ENCODE measurements at places on chromosomes 7 and 10.

DNA sequence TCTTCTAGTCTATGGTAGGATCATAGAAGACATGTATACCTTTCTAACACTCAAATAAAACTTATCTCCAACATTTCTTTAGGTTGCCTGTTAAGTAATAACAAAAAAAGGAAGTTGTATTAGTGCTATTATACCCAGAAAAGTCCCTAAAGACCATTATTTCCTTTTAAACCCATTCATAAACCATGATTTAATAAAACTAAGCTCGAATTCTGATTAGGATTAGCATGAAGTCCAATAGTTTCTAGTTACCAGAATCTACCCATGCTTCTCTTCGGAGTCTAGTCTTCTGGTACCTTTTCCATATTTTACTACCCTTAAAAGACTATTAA lies 62.7 kb downstream of the USP6NL start:
- DNase-seq: no peak

- no peak for DNase-seq
Observed at GRCh38 chr7:81260152-81260551, 341.3 kb upstream of the SEMA3C start.

- no peak for DNase-seq
Observed at GRCh38 chr7:66967029-66967428, 28.4 kb downstream of the SBDS start.

GRCh38 chr10:59055045-59055444 lies 121.4 kb upstream of the PHYHIPL start:
- DNase-seq: no peak

DNA sequence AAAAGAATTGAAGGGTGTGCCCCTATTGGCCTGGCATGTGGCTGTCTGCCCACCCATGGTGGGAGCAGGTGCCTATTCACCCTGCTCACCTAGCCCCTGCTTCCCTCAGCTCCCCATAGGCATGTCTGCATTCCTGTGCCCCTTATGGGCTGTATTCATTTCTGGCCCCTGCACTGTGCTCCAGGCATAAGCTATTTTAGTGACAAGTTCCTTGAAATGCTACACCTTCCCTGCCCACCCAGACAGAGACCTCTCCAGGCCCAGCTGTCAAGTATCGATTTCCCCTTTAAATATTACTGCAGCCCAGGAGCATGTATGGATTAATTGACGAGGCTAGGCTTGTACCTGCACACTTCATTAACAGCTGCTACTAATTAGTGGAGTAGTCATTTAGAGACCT lies 235.4 kb downstream of the RPS24 start:
- DNase-seq: no peak

- DNase-seq: no peak
Observed at GRCh38 chr7:82122275-82122674, 321.3 kb downstream of the CACNA2D1 start.

- DNase-seq: no peak
Observed at GRCh38 chr7:40374575-40374974, 239.8 kb downstream of the SUGCT start.

DNA sequence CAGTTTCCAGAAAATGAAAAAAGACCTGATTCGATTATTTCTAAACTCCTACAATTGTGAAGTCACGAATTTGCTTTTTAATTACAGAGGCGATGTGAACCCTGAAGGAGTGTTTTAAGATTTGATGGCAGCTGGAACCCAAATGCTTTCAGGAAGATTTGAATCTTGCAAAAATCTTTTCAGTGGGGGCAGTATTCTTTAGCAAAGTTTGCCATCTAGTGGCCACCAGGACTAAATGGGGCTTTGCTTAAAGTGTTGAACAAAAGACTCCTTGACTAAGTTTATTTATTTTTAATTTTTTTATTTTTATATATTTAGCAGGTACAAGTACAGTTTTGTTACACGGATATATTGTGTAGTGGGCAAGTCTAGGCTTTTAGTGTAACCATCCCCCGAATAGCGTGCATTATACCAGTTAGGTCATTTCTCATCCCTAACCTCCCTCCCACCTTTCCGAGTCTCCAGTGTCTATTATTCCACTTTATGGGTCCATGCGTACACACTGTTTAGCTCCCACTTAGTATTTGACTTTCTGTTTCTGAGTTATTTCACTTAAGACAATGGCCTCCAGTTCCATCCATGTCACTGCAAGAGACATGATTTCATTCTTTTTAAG lies 98.8 kb downstream of the CACNB2 start:
- DNase-seq: no peak

DNA sequence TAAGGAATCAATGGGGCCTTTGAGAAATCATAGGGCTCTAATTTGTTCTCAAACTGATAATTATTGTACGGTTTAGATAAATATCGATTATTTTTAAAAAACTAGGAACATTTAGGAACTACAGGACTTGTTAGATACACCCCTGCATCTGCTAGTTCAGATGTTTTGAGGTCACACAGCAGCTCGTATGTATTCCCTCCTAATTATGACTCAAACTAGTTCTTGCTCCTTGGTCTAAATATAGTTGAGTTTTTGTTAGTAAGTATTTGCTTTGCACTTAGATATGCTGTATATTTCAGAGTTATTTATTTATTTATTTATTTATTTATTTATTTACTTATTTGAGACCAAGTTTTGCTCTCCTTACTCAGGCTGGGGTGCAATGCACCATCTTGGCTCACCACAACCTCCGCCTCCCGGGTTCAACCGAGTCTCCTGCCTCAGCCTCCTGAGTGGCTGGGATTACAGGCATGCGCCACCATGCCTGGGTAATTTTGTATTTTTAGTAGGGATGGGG lies 22.7 kb downstream of the PTER start:
- DNase-seq: no peak

GRCh38 chr7:135710417-135711138 lies 17.4 kb downstream of the SLC13A4 start:
- no peak for DNase-seq

DNA sequence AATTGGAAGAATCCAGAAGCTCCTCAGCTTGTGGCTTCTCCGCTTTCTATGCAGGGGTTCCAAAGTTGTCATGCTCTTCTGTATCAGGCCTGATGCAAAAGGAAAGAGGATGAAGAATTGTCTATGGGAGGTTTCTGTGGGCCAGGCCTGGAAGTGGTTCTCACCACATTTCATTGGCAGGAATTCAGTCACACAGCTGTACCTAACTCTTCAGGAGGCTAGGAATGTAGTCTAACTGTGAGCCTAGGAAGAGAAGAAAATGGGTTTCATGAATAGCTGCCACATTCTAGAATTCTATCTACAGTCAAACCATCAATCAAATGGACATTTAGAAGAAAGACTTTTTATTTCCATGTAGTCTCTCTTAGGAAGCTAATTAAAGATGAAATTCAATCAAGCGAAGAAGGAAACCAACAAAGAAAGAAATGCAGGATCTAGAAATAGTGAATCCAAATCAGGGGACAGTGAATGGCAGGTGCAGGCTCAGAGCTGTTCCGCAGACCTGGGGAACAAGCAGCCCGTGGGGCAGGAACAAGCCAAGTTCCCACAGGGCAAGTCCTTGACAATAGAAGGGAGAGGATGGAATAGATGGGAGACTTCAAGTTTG lies 25.4 kb upstream of the USP6NL start:
- DNase-seq: no peak

- no peak for DNase-seq
Observed at GRCh38 chr7:151851782-151852181, 25.1 kb downstream of the PRKAG2 start.

DNA sequence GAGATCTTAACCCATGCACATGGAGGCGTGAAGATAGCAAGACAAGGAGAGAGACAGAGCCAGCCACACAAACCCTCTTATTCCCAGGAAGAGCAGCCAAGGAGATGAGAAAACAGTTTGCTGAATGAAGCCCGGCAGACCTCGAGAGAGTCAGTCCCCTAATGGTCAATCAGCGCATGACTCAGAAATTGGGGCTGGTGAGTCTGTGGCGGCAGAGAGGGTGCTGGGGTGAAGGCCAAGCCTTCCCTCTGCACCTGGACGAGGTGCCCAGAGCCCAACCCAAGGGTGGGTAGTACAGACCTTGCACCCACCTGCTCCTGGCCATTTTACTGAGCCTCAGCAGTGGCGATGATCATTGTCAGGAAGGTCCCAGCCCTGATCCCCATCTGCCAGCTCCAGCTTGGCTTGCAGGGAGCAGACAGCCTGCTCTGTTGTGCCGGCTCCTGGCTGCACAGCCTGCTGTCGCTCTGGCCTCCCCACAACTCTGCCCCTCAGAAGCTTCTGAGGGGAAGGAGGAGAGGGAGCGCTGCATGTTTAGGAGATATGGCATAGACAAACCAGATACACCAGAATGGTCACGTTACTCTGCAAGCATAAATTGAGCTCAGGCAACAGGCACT lies 256.6 kb downstream of the RPS24 start:
- no peak for DNase-seq

DNA sequence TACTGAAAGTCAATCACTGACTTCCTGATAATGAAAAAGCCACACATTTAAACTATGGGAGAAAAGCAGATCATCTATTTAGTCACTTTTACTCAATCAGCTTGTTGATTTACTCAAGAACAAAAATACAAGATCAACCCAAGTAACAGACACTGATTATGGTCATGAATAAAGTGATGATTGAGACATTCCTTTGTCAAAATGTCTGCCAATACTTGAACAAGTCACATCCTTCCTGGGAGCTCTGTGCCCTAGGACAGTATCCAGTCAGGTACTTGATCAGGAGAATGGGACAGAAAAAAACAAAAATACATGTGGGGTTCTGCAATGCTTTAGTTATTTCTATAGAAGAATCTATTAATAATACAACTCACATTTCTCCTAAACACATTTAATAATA lies 150.0 kb upstream of the NEBL start:
- DNase-seq: no peak

- no peak for DNase-seq
Observed at GRCh38 chr10:130430291-130430690, 294.1 kb downstream of the GLRX3 start.

GRCh38 chr10:99369126-99369525 lies 40.0 kb downstream of the CNNM1 start:
- DNase-seq: no peak

DNA sequence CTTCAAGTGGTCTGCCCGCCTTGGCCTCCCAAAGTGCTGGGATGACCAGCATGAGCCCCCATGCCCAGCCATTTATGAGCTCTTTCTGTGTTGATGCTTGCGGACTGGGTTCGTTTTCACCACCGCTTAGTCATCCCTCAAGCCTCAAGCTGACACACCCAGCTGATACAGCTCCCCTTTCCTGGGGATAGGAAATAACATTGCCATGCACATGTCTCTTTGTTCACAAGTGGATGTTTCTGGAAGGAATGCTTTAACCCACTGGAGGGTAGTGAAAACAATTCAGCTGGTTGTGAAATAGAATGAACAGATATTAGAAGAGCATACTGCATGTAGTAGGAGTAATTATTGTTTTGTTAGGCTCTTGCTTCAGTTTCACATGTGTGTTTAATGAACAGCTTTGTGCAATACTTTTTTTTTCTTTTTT lies 8.5 kb upstream of the METTL27 start:
- no peak for DNase-seq

- no peak for DNase-seq
Observed at GRCh38 chr7:135209225-135209834, 2.0 kb downstream of the WDR91 start.

DNA sequence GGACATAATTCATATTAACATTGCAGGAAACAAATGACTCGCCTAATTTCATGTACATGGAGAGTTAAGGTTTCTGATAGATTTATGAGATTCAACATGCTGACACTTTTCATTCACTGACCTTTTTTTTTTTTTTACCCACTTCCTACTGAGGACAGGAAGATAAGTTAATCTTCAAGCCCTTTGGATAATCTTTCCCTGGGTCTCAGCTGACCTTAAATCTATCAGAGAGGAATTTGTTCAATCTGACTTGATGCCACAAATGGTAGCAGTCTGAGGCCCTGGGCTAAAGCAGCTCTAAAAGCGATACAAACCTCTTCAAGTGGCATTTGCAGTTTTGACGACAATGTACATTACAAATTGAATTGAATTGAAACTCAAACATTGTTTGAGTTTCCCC lies 493.3 kb upstream of the SORCS1 start:
- DNase-seq: no peak

DNA sequence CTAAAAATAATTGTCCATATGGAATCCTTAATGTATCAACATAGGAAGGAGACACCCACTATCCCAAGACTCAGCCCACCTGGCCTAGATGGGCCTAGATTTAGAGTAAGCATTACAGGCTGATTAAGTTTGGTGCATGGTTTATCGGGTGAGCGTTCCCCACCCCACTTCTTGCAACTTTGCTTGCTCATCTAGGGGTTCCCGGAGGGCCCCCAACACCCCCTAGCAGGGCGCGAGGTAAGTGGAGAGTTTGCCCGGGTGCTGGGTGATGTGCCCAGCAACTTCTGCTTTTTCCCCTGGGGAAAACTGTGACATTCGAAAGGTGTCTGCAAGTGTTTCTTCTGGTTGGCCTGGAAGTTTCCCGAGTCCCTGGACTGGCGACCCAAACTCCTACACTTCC lies 31.7 kb downstream of the SKIDA1 start:
- DNase-seq: no peak

DNA sequence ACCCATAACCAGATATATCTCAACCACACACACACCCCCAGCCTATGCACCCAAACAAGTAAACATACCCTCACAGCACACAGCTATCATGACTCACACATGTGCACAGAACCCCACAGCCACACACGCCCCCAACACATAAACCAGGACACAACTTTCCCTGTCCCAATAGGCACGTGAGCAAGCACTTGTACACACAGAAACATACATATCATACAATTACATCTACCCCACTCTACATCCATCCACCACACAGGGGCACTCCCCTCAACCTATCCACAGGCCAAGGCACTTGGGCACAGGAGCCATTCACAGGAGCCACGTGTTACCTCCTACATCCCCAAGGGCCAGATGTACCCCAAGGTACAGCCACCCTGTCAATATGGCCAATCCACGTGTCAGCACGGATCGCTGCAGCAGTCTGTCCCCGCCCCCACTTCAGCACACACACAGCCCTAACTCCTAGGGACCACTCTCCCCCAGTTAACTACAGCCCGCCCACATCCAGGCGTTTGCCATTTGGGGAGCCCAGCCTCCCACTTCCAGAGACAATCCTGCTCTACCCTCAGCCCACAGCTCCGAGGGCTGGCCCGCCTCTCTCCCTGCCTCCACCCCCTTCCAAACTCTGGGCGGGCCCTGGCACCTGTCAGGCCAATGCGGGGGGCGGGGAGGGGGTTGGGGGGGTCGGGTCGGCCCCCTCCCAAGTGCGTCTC lies 163.5 kb downstream of the SH3PXD2A start:
- DNase-seq: no peak

GRCh38 chr10:130221456-130222375 lies 85.5 kb downstream of the GLRX3 start:
- DNase-seq: no peak

GRCh38 chr10:127016331-127016730 lies 111.1 kb downstream of the DOCK1 start:
- DNase-seq: no peak

DNA sequence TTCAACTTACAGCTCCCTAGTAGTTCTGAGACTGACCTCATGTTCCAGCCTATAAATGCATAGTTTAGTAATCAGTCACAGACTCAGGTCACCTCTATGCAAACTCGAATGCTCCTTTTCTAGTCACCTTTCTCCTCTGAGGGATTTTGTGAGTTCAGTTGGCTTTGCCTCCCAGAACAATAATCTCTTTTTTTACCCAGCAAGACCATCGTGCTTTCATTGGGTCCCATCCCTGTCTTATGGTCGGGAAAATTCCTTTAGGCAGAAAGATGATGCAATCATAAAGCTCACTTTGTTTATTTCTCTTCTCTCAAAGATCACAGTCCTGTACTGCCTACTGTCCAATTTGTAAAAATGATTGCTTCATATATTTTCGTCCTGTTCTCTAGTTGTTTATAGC lies 38.4 kb downstream of the TWIST1 start:
- DNase-seq: no peak

- DNase-seq: no peak
Observed at GRCh38 chr7:110090110-110090820, 1000.7 kb upstream of the LRRN3 start.

- no peak for DNase-seq
Observed at GRCh38 chr7:94434042-94434441, 39.3 kb downstream of the COL1A2 start.
